Body of pancreas (tissue), 4 donors: ENCODE measurements at places on chromosomes 5 and 9. TPM values are rescaled to one million over a fixed set of nuclear protein-coding genes. Genes with fewer than 3 reads are reported as not detected.

Gene PSAT1
- 21.8 TPM for total RNA-seq

Gene PCDHB3
- total RNA-seq = 1.3 TPM

Gene CD14
- total RNA-seq = 62.6 TPM

DNA sequence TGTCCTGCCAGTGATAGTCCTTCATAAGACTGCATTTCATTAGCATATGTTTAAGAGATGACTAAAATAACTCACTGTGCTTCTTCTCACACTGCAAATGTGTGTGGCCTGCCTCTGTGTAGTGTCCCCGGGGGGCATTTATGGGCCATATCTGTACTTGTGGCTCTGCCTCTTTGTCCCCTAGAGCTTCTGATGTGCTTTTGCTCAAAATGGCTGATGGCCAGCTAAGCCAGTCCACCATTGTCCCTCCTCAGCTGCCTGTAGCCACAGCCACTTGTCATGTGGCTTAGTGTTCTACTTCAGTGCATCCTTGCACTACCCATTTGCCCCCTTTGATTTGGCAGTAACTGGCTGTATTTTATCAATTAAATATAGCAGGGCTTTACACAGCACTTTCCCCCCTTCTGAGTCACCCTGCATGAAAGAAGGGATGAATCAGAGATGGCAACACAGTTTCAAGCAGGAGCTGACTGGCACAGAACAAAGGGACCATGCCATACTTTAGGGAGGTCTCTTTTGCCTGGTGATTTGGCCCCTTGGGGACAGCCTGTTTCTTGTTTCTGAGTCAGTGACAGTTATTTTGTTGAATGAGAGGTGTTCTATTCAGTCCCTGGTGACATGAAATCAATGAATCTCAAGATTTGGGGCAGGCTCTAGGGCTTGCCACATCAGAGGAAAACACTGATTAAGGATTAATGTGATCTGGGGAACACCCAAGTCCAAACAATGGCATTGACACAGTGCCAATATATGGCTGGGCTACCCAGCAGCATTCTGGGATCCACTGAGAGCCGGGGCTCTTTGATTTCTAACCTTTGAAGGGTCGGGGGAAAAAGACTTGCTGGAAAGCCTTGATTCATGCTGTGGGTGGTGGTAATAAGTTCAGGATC, 245.5 kb downstream of the SMARCA2 start:
- peak; percentile 17 for DNase-seq

Gene ACER2
- 8.0 TPM for total RNA-seq

DNA sequence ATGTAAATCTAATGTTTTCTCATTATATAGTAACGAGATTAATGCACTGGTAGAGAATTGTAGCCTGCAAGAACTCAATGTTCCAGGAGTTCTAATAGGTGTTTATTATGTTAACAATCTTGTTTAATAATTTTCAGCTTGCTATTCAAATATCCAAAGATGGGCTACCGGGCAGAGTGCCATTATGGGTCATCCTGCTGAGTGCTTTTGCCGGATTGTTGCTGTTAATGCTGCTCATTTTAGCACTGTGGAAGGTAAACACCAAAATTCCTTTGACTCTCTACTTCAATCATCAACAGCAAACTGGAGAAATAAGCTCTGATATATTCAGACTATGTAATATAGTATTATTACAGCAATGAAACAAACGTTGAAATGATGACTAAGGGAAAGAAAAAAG, 41.9 kb upstream of the ITGA2 start:
- DNase-seq = peak; percentile 28

- no peak for DNase-seq
These were observed 47.9 kb upstream of the SMIM32 start for GRCh38 chr5:136240894-136241293.

DNA sequence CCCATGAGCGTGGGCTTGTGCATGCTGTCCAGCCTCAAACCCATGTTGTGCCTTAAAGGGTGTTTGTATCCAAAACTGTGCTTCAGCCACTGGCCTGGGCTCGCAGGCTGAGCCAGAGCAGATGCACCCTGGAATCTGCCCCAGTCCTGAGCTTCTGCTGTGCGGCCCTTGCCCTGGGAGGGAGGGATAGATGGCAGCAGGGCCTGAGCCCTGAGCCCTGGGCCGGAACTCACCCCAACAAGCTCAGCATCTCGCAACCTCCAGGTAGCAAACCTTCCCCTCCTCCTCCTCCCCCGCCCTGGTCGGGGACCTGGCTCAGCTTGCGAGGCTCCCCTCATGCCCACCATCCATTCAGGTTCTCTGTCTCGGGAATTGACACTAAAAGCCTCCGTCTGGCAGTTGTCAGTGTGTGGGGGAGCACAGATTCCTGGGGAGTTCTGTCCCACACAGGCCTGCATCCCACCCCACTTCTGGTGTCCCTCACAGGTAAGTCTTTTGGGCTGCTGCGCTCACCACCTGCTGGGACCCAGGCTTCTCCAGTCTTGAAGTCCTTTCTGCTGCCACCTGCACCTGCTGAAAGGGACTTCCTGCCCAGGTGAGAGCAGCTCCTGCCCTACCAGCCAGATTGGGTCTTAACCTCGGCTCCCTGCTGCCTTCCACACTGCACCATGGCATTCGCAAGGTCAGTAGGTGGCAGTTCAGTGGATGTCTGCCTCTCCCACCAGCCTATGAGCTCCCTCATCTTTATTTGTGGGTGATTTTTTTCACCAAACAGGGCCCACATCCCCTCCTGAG, 55.2 kb upstream of the OLFM1 start:
- no peak for DNase-seq

Gene NUTM2F
- not detected for total RNA-seq

- no peak for DNase-seq
These were observed 179.5 kb downstream of the TRIO start for GRCh38 chr5:14322437-14323187.

DNA sequence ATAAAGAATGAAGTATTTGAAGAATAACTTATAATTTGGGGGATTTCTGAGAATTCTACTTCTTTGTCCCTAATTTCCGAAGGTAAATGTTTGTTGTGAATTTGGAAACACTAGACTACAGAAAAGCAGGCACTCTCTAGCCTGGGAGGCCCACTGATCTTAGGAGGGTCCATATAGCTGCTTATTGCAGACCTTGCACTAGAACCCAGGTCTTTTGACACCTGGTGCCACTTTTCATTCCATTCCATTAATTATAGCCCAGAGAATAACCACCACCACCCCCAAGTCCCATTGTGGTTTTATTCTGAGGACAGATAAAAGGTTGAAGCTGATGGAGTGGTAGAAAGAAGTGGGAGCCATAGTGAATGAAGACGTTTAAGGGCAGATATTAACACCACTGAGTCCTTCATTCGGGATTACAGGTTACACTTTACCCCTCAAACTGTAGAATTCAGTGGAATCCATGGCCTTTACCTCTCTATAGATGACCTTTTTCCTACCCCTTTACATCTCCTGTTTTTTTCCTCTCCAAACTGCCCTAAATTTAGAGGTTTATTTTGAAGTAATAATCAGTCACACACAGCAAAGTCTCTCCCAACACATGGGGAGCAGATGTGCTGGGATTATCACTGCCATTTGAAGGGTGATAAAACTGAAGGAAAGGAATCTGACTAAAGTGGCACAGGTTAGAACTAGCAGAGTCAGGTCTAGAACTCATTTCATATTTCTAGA, 12.0 kb upstream of the PSMD5 start:
- DNase-seq = no peak

DNA sequence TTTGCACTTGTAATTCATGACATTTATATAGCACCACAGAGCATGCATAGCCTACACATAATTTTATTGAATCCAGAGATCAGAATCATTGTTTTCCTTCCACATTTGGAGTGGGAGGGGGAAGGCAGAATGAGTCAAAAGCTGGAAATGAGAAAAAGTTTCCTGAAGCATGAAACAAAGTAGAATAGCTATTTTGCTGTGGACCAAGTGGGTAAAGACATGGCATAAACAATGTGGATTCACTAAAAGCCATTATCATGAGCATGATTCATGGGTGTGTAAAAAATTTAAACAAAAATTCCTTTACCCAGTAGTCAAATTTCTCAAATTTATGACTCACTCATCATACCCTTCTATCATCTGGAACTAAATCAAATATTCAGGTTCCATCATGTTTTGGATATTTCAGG, 97.9 kb downstream of the YIPF5 start:
- no peak for DNase-seq

GRCh38 chr5:120447706-120448239, 16.3 kb upstream of the PRR16 start:
- DNase-seq = no peak

Gene ZNF608
- 33.6 TPM for total RNA-seq

DNA sequence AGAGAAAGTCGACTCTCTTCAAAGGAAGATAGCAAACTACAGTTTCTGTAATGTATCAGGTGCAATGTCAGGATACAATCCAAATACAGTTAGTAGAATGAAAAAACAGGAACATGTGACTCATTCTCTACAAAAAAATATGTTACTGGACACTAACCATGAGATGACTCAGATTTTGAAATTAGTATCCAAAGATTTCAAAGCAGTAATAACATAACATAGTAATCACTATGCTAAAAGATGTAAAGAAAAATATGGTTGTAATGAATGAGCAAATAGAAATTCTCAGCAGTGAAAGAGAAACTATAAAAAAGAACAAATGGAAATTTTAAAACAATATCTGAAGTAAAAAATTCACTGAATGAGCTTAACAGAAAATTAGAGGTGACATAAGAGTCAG, 42.3 kb downstream of the SHOC1 start:
- no peak for DNase-seq

DNA sequence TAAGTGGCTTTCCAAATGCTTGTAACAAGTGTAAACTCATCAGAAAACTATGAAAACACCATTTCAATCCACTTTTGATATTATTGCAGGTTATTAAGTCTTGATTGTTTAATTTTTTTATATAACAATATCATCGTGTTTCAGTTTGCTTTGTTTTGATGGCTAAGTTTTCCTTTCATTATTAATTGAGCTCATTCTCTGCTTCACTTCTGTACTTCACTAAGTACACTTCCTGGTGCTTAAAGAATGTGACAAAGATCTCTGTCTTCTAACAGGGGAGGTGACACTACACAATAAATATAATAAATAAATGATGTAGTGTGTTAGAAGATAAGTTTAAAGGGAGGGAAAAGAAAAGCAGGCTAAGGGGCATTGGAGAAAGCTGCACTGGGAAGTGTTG, 13.0 kb upstream of the RAD23B start:
- DNase-seq = no peak

- DNase-seq = no peak
These were observed 196.4 kb downstream of the CDK5RAP2 start for GRCh38 chr9:120383611-120383998.

Gene EIF4E1B
- 0.26 TPM for total RNA-seq

GRCh38 chr5:50727149-50727496, 60.7 kb downstream of the PARP8 start:
- peak; percentile 25 for DNase-seq

DNA sequence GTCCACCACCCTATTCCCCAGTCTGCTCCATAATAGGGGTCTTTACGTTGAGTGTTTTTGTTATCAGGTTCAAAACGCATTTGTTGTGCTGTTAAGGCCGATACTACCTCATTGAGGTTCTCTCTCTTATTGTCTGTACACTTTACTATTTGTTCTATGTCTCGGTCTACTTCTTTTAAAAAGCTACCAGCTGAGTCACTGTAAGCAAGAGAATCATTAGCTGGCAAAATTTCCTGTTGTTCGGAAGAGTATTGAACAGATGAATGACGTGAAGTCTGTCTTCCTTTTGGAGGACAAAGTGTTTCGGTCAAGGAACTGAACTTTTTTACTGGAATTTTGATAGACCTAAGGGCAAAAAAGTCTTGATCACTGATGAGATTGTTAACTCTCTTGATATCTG, 10.3 kb downstream of the LYSMD3 start:
- DNase-seq = no peak

Gene SPRY4
- total RNA-seq = 18.5 TPM

Gene SLCO4C1
- 0.99 TPM for total RNA-seq

Gene CCDC152
- total RNA-seq = 1.3 TPM

Gene SLC27A6
- 1.3 TPM for total RNA-seq

Gene RARS1
- total RNA-seq = 47.2 TPM

DNA sequence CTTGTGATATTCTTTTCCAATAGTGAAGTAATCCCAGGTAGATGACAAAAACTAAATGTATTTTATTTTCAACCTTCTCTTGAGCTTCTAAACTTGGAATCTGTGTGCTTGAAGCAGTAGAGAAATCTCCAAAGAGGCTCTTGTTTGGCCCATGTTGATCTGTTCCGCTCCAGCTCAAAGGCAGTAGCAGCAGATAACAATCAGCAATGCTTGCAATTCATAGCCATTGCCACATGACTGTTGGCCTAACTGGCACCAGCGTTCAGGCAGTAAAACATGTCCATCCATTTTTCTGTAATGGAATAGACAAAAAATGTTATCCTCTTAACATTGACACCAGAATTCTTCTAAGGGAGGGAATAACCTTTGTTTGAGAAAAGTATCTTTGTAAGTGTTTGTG, 270.7 kb upstream of the MSX2 start:
- no peak for DNase-seq

Gene LCN2
- 4.9 TPM for total RNA-seq

DNA sequence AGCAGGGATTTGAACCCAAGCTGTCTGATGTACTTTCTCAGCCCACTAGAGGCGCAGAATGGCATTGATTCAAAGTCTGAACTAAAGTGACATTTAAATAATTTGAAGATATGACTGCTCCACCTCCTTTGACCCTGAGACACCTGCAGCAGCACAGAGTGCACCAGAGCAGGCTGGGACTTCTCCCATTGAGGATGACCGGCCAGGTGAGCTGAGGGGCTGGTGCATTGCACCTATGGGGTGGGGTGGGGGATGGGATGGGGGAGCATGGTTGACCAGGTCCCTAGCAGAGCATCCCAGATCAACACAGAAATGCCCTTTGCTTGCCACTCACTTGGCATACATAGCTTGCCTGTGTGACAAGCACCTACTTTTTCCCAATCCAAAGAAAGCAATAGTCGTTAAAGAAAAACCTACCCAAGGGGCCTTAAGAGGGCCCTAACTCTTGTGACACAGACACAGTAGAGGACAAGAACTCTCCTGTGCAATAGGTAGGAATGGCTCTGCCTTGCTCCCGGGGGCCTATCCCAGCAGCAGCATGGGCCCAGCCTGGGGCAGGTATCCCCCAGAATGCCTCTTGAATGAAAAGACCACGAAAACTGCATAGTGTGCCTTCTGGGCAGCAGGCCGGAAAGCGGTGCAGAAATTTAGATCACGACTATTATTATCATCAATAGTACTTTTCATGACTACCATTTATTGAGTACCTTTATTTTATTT, 6.5 kb downstream of the SH3PXD2B start:
- DNase-seq = peak; percentile 39

DNA sequence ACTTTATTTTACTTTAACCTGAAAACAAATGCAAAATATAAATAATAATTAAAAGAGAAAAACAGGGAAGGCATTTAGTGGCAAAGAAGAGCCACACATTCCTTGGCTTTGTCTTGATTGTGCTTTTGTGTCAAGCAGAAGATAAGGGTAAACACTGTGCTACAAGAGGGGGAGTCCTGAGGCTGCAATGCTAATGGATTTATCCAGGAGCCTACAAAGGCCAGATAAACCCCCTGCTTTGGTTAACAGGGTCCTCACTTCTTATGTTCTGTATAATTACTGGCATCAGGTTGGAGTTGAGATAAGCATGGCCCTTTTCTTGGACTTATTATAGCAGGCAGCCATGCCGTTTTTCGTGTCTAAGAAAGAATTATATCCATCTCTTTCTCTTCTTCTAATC, 302.8 kb downstream of the EFNA5 start:
- no peak for DNase-seq

Gene C5orf46
- total RNA-seq = not detected

GRCh38 chr9:79616013-79616412, 44.2 kb downstream of the TLE4 start:
- DNase-seq = no peak

Gene SLC25A48
- 0.99 TPM for total RNA-seq

Gene LCN1
- not detected for total RNA-seq
